ENCODE measurements at places on chromosomes 3 and 15.

DNA sequence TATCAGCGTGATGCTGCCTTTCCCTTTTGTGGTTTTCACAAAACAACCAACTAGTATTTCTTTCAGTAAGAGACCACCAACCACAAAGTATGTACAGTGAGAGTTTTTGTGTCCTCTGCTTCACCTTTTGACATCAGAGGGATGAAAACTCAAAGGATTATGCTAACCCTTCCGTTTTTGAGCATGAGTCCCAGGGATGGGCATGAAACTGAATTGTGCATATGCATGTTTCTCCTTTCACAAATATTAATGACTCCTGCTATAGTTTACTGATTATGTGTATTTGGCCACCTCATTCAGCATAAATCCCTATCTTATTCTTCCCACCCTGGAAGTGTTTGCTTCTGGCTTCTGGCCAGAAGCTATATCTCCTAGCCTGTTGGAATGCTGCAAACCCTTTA is 59.2 kb downstream of the RSRC1 start:
- no peak for DNase-seq

DNA sequence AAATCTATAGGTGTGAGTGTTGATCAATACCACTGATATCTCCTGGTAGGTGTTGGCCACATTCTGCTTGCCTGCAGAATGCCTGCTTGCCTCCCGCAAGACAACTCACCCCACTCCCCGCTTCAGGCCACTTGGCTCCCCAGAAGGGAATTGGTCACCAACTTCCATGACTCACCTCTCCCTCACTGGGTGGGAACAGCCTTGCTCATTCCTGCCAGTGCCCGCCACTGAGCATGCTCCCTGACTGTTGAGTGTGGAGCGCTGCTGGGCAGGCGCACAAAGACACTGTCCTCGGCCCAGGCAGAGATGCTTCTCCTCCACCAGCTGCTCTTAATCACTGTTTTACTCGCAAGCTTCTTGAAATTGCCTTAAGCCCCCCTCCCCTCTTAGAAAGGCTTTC is 57.3 kb upstream of the PPP2R3A start:
- DNase-seq, result peak; percentile 10

DNA sequence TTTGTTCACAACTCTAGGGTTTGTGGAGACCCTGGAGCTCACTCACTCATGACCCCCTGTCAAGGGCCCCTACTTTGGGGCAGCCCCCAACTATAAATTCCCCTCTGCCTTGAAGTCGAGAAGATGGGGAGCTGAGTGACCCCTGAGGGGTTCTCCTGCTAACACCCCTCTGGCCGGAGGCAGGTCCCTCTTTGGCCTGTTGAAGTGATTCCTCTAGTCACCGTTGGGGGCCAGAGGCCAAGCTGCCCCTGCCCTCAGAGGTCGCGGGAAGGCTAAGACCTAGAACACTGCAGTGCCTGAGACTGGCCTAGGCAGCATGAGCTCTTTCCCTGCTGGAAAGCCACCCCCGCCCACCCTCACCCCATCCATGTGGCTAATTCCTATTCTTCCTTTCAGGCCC is 15.4 kb upstream of the SKOR1 start:
- DNase-seq, result no peak

DNA sequence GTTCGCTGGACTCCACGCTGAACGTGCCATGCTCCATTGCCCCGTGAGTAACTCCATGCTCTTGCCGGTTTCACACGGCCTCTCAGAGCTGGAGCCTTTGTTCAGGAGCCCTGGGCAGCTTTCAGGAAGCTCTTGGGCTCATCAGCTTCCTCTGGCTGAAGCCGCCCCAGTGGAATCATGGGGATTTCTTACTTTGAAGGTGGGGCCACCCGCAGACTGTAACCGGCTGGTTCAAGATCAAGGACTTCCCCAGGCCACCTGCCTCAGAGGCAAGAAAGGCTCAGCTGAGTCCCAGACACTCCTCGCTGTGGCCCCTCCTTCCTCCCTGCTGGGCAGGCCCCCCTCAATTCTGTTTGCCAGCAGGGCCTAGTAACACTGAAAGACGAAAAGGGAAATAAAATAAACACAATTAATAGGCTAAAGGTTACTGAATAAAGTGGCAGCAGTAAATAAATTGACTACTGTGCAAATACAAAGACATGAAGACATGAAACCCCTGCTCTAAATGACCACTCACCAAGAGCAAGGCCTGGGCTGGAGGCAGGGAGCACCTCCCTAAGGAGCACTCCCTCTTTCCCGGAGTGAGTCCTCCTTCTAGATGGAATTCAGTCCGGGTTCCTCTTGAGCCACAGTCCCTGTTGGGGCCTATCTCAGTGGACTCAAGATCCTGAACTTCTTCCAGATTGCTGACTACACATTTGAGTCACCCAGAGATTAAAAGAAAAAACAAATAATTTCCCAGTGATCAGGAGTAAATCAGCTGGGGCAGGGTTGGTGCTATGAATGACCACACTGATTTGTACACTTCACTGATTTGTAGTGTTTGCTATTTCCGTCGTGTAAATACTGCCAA is 51.0 kb downstream of the ZDHHC19 start:
- DNase-seq, result no peak

- DNase-seq, result no peak
Observed at GRCh38 chr3:104133630-104134029, 1233.1 kb upstream of the ALCAM start.

DNA sequence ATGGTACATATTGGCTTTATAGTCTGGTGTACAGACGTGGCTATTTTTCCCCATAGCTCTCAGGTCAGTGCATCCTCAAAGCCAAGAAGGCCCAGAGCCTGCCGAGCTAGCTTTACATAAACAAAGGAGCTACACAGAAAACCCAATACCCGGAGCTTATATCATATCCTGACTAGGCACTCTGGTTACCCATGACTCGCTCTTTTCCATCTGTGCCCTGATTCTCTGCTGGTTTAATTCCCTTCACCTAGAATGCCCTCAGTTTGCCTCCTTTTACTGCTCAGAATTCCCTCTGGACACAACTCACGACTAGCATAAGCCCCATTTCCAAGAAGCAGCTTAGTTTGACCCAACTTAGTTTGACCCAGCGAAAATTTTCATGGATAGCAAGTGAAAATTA is 110.8 kb downstream of the TIGIT start:
- peak; percentile 75 for DNase-seq

DNA sequence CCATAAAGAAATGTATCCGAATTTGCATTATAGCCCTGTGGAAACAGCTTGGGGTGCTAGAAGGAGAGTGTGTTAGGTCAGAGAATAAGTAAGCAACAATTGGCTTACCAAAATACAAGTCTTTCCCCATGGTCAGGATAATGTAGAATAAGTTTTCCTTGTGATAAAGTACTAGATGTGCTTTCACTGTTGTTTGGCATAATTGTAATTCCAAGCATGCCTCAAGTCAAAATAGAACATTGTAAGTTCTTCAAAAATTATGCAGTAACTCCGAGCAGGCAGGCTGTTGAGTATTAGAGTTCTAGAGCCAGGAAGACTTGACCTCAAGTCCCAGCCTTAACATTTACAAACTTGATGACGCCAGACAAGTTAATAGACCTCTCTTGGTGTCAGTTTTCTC is 242.0 kb downstream of the TUSC7 start:
- no peak for DNase-seq

DNA sequence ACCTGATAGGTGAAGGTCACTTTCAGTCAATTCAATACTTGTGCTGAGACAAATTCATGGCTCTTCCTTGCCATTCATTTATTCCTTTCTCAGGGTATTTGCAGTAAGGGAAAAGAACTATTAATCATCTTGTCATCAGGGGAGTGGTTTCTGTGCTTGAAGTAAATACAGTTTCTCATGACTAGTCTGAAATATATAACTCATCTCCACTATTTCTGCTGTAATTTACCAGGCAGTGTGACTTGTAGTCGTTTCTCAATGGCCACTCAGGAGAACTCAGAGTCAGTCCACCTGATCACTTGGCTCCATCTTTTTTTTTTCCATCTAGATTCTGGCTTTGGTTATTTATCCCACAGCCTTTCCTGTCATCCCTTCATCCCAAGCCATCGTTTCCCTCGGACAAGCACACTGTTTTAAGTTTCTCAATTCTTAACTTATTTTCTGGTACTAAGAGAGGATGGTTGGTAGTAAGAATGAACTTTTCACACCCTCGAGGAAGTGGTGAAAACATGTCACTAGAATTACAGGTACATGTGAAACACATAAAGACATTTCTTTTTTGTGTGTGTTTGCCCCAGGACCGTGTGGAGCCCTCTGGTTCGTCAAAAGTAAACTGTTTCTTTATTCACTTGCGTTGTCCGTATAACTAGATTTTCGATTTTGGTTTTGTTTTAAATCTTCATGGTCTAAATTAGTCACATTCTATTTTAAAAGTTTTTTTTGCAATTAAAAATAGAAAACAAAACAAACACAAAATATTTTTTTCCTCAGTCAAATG is 620.2 kb downstream of the ZBBX start:
- no peak for DNase-seq

DNA sequence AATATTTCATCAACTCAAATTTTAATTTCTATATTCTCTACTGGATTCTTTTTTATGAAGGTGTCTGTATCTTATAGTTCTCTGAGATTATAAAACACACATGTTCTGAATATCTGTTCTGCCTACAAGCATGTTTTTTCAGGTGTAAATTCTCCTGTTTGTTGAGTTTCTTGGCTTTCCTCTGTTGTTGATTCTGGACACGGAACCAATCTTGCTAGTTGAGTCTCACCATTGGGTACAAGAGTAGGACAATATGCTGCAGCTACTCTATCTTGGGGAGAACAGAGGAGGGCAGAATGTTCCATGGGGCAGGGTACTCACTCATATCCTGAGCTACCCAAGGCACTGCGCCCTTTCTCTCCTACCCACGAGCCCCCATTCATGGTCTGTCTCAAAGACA is 104.9 kb downstream of the GREM1 start:
- no peak for DNase-seq

DNA sequence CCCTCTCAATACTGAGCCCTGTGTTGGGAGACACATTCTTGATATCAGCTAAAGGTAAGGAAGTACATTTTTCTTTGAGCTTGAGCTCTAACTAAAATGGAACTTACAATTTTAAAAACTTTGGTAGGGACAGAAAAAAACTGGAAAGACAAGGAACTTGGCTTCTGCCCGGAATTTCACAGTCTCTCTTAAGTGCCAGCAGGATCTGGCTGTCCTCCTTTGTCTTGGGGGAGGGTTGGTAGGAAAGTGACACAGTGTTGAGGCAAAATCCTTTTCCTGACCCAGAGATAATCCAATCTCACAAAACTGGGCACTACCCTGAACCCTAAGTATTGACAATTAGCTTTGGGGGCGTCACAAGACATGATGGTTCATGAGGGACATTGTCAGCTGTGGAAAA is 45.3 kb downstream of the ZPLD1 start:
- DNase-seq, result no peak

GRCh38 chr15:73001840-73002239 is 50.4 kb upstream of the NEO1 start:
- DNase-seq, result no peak

GRCh38 chr3:38843898-38844297 is 27.9 kb upstream of the SCN10A start:
- peak; percentile 60 for DNase-seq

- no peak for DNase-seq
Observed at GRCh38 chr3:11613851-11614487, 29.7 kb downstream of the VGLL4 start.

DNA sequence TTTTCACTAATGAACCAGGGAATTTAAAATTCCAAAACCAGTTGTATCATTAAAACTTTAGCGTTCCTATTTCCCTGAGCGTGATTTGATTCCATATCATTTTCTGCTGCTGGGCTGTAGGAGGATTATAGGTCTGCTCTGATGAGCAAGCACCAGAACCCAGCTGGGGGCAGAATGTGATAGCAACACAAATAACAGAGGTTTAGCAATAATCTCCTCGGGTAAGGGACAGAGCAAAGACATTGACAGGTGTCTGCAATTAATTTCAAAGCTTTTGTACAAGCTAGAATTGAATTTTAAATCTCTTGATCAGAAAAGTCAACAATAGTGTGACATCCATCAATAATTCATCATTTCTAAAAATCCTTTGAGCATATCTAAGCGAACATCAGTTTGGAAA is 163.4 kb upstream of the RAP2B start:
- DNase-seq, result no peak

DNA sequence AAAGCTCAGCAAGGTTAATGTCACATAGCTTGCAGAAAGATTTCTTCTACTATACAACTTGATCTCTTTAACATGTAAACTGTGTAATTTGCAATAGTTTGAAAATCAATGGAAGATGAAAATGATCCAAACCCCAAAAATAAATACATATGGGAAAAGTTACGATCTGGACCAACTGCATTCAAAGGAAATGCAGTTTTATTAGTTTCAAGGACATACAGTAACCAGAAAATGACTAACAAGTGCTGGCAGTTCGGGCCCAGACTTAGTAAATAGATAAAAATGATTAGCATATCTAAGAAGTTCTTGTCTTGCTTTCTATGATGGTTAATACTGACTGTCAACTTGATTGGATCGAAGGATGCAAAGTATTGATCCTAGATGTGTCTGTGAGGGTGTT is 37.3 kb upstream of the LEKR1 start:
- no peak for DNase-seq

DNA sequence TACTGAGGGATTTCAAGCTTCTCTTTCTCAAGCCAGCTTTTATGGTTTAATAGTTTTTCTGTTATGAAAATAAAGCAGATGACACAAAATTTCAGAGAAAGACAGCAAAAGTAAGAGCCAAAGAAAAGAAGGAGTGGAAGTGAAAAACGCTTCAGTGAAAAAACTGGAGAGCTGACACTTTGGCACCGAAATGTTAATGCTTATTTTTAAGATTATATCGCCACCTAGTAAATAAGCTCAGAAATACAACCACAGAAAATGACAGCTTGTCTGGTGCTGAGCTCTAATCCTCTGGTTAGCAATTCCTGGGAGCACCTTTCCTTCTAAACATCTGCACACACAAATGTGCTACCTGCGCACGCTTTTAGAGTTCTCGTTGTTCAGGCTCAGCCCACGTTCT is 101.6 kb downstream of the ZPLD1 start:
- peak; percentile 26 for DNase-seq

DNA sequence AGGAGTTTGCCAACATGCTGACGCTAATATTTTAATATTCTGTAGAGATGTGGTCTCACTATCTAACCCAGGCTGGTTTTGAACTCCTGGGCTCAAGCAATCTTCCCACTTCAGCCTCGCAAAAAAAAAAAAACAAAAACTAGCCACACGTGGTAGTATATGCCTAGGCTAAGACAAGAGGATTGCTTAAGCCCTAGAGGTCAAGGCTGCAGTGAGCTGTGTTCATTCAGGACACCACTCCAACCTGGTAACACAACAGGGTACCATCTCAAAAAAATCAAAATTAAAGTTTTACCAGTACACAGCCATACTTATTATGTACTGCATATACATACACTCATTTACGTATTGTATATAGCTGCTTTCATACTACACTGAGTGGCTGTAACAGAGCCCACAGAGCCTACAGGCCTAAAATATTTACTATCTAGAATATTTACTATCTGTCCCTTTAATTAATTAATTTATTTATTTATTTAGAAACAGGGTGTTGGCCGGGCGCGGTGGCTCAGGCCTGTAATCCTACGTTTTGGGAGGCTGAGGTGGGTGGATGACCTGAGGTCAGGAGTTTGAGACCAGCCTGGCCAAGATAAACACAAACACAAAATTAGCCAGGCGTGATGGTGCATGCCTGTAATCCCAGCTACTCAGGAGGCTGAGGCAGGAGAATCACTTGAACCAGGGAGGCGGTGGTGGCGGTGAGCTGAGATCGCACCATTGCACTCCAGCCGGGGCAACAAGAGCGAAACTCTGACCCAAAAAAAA is 23.2 kb downstream of the SMARCC1 start:
- no peak for DNase-seq
